ENCODE measurements at places on chromosomes 7 and 10. TPM values are rescaled to one million over a fixed set of nuclear protein-coding genes. Genes with fewer than 3 reads are reported as not detected.

DNA sequence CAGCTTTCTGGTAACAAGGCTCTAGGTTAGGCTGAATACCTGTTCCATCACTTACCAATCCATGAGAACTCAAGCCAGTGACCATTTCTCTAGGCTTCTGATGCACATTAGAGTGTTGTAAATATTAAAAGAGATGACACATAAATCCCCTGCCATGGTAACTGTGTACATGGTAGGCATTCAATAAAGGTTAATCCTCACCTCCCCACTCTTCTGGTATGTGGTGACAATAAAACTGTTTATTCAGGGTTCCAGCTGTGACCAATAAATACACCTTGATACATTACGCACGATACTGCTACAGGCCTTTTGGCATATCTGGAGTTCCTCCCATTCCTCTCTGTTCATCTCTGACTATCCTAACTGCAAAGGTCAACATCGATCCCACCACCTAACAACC, 171.9 kb downstream of the SRPK2 start:
- DNase-seq = no peak

GRCh38 chr7:50826371-50827172, 43.9 kb upstream of the GRB10 start:
- no peak for DNase-seq

GRCh38 chr7:99920149-99920548, 819 bp upstream of the TRIM4 start:
- no peak for DNase-seq

DNA sequence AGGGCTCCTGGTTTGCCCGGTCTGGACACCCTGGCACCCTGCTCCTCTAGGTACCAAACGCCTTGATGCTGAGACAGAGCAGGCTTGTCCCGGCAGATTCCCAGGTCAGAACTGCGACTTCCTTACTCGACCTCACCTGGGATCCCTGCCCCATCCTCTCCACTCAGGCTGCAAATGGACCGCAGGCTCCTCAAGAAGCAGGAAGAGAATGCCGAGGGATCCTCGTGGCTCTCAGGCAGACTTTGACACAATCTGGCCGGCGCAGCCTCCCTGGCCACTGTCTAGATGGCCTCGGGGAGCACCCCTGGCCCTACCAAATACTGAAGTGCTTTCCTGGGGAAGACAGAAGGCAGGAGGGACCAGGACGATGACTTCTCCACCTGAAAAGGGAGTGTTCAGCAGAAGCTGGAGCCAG, 421 bp upstream of the NODAL start:
- no peak for DNase-seq

GRCh38 chr7:73442903-73443500, 9.4 kb downstream of the FZD9 start:
- DNase-seq = peak; percentile 64

DNA sequence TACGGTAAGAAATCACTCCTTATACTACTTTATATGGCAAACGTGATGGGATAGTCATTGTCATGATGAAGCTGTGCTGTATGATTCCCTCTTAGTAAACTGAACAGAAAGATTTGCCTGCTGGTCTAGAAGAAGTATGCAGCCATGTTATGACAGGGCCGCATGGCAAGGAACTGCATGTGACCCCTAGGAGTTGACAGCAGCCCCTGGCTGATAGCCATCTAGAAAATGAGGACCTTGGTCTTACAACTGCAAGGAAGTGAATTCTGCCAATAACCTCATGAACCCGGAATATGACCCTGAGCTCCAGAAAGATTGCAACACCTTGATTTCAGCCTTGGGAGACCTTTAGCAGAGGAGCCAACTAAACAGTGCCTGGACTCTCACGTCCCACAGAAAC, 193.3 kb downstream of the SEMA3E start:
- no peak for DNase-seq

DNA sequence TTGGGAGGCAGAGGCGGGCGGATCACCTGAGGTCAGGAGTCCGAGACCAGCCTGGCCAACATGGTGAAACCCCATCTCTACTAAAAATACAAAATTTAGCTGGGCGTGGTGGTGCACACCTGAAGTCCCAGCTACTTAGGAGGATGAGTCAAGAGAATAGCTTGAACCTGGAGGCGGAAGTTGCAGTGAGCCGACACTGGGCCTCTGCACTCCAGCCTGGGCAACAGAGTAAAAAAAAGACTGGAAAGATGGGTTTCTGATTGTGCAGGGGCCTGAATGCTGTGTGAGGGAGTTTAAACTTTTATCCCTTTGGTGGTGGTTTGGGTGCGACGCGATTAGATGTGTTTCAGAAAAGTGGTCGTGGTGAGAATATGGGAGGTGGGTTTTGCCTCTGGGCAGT, 1.8 kb downstream of the CHST12 start:
- no peak for DNase-seq

DNA sequence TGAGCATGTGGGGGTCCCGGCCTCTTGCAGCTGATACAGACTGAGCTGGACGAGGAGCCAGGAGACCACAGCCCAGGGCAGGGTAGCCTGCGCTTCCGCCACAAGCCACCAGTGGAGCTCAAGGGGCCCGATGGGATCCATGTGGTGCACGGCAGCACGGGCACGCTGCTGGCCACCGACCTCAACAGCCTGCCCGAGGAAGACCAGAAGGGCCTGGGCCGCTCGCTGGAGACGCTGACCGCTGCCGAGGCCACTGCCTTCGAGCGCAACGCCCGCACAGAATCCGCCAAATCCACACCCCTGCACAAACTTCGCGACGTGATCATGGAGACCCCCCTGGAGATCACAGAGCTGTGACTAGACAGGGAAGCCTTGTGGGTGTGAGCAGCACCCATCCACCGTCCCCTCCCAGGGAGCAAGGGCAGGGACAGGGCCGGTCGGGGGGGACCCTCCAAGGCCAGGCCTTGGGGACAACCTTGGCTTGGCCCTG, 36.1 kb downstream of the PSAP start:
- no peak for DNase-seq

DNA sequence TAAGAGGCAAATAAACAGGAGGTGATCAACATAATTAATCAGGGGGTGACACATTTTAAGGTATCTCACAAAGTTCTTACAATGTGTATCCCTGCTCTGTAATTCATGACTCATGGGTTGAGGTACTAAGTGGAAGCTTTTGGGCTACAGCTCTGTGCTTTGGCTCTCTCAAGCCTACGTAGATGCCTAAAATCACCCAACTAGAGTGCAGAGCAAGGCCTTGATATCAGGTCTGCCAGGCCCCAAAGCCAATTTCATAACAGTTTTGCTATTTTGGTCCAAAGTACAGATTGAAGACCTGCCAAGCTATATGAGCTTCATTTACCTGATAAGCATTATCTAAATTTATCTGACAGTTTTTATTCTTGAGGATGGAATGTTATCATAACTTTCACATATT, 175.3 kb upstream of the BET1 start:
- no peak for DNase-seq

The SYCE1 gene
- 0.13 TPM for total RNA-seq

DNA sequence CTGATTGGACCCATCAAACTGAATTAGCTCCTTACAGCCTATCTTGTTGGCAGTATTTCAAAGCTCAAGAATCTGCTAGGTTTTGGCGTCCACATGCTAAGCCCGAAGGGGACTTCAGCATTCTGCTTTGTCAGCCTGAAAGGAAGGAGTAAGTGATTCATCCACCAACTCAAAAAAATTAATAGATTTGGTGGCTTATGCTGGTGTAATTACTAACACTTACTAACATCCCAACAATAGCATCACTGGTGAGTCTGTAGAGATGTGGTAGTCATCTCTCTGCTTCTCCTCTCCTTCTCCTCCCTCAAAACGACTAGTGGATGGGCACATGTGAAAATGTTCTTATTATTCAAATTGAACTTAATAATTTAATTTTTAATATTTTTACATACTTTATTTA, 53.8 kb upstream of the EGR2 start:
- DNase-seq = no peak

DNA sequence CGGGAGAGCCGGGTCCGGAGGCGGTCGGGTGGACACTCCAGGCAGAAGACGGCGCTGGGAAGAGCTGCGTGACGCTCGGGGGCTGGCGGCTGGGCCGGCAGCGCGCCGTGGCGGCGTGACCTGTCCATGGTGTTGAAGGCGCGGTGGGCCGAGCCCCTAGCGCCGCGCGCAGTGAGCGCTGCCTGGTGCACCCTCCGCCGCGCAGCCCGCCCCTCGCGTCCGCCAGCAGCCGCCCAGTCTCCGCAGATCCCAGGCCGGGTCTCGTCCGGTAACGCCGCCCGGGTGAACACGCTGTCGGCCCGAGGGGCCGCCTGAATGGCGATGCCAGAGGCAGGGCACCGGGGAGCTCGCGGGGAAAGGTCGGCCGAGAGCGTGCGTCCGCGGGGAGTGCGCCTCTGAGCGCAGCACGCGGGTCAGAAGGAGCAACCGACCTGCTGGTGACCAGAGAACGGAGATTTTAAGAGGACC, 657 bp upstream of the TMEM178B start:
- peak; percentile 56 for DNase-seq

DNA sequence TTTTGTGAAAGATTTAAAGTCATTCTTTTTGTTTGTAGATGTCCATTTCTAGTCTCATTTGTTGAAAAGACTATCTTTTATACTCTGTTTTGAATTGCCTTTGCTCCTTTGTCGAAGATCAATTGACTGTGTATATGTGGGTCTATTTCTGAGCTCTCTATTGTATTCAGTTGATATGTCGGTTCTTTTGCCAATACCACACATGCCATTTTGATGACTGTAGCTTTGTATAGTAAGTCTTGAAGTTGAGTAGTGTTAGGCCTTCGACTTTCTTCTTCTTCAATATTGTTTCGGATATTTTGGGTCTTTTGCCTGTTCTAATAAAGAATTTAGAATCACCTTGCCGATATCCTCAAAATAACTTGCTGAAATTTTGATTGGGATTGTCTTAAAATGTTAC, 104.5 kb downstream of the CCSER2 start:
- no peak for DNase-seq

- DNase-seq = no peak
Measured at GRCh38 chr10:80197972-80198916, 7.1 kb downstream of the ANXA11 start.

DNA sequence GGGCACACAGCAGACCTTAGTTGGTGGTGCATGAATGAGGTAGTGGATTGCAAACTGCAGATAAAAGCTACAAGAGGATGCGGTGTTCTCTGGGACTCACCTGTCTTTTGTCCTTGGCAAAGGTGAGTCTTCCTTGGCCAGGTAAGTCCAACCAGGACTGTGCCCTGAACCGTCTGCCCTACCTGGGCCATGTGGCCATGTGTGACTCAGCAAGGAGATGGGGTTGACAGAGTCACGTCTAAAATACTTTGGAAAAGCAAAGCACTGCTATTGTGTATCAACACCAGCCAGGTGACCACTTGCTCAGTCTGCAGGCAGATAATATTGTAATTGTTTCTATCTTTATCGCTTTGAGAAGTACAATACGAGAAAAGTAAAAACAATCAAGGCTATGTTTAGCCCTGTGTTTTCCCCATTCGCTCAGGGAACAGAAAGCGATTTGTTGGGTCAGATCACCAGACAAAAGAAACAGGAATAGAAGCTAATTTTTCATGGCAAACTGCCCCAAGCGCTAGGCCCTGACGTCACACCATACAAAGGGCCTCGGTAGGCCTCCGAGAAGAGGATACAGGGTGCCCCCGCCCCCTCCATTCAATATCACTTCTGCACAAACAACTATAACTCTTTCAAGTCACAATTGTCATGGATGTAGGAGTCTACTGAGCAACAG, 57.3 kb downstream of the FAM53B start:
- DNase-seq = peak; percentile 80

- no peak for DNase-seq
Measured at GRCh38 chr10:72083790-72084459, 4.4 kb downstream of the SPOCK2 start.

GRCh38 chr10:60288256-60288655, 101.4 kb downstream of the ANK3 start:
- DNase-seq = no peak

Data from muscle of leg (tissue), 16 donors.